NCI-H1105 (cell line): ENCODE measurements at places on chromosomes 4 and X.

DNA sequence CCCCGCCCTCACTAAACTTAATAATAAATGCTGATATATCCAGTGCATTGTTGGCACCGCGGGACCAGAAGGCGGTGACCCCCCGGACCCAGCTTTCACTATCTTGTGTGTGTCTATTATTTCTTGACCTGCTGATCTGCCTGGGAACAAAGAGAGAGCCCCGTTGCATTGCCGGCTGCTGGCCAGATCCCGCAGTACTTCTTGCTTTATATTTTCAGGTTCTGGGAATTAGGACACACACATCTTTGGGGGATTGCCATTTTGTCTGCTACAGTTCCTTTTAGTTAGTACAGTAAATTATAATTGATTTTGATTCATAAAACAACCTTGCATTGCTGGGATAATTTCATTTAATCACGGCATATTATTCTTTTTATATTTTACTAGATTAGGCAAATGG is 2.2 kb upstream of the RTL8B start:
- DNase-seq: no peak

GRCh38 chr4:6115746-6116586 is 84.4 kb downstream of the JAKMIP1 start:
- no peak for DNase-seq

DNA sequence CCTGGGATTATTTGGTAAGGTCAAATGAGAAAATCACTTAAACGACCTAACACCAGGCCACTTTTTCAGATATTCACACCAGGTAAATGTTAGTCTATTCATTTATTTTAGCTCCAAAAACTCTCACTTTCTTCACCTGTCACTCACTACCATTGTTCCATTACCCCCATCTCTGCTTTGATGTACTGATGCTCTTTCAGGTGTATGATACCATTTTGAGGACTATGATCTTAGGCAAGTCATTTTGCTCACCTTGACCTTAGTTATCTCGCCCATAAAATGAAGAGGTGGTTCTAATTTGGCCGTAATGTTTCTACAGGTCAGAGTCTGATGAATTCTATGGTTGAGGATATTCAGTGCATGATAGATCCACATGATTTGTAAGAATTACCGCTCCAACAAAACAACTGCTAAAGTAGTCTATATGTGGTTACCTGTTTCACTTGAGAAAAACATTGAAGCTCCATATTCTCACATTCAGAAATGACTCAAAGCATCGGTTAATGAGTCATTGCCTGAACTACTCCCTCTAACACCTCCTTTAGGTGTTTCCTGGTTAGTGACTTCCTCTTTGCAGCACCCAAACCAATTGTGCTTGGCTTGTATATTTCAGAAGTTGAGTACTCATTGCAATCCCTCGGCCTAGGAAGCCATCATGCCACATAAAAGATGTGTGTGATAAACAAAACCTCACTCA is 4.5 kb downstream of the DTHD1 start:
- no peak for DNase-seq

DNA sequence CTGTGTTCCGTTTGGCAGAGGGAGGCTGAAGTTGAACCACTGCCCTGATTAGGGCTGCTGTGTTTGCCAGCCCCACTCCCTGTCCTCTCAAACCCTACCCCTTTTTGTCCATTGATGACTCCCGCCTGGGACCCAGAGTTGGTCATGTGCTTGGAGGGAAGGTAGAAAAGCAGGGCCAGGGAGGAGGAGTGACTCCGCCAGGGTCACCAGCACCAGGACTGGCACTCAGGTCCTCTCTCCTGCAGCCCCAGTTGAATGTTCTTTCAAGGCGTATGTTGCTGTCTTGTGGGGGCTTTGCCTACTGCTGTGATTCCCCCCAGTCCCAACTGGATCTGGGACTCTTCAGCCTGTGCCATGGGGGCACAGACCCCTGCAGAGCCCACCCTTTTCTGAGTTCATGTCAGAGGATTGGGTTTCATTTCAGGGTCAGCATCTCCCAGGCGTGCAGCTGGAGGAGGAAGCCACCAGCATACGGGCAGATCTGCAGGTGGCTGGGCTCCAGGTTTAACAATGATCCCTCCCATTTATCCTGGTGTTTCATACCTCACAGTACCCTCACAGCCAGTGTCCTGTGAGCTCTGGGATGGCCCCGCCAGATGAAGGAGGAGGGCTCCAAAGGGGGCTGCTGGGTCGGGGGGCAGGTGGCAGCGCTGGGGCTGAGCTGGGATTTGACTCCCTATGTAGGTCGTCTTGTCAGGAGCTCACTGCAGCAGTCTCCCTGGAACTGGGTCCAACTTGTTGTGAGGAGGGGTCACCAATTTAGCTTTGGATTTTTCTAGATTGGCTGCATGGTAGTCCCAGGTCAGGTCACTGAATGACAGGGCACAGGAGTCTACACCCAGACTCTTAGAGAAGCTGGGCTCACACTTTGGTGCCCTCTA is 55.7 kb downstream of the MSX1 start:
- DNase-seq: no peak

GRCh38 chrX:13855689-13856450 is 39.0 kb upstream of the GPM6B start:
- DNase-seq: no peak

DNA sequence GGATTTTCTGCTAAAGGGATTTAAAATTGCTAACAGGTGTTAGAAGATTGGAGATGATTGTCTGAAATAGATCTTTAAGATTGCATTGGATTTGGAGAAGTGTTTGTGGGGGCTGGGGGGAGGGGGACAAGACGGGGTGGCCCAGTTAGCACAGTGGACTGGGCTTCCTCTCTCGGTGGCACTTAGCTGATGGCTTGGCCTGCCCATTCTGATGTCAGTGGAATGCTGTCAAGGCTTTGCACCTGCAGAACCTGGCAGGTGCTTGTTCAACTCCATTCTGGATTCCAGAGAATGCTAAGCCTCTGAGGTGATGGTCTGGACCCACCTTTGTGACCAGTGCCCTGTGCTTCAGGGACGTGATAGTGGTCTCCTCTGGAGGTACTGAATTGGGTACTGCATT is 43.7 kb downstream of the ADD1 start:
- no peak for DNase-seq

- DNase-seq: no peak
Observed at GRCh38 chr4:169243825-169244609, 26.7 kb downstream of the SH3RF1 start.

GRCh38 chr4:41638866-41639265 is 100.9 kb downstream of the LIMCH1 start:
- no peak for DNase-seq

GRCh38 chr4:100366213-100366612 is 151.6 kb downstream of the EMCN start:
- no peak for DNase-seq

DNA sequence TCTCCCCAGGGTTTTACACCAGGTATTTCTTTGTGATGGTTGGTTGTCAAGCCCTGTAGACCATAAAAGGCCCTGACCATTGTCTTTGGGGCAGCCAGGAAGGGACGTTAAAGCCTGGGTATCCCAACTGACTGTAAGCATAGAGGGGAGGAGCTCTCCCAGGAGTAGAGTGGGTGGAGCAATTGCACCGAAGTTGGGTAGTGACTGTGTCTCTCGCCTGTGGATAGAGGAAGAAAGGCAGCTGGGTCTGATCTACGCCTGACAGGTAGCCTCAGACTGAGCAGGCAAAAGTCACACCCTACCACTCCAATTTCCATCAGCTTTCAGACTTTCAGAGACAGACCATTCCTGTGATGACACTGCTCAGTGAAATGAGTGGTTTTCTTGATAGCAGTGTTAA is 123.3 kb downstream of the KLHL8 start:
- no peak for DNase-seq

DNA sequence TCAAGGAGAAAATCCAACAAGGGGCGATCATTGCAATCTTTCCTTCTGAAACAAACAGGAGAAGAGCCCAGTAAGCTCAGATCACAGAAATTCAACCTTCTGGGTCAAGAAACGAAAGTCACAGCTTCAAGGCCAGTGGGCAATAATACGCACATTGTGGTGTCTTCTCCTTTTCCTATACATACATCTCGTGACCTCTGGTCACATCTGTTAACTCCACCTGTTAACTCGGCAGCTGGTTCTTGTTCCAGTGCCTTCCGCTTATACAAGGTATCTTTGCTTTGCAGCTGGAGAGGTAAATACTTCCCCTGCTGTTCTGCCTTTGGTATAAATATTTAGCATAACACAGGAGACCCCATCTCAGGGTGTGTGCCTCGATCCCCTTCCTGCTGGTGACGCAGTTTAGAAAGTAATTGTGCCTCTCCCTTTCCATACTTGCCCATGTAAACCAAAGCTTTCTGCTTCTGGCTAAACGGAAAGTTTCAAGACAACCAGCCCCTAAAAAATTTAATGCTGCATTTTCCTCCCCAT is 45.0 kb downstream of the CCDC149 start:
- DNase-seq: no peak
